GM12864 (cell line): ENCODE measurements at places on chromosomes 1 and 21.

DNA sequence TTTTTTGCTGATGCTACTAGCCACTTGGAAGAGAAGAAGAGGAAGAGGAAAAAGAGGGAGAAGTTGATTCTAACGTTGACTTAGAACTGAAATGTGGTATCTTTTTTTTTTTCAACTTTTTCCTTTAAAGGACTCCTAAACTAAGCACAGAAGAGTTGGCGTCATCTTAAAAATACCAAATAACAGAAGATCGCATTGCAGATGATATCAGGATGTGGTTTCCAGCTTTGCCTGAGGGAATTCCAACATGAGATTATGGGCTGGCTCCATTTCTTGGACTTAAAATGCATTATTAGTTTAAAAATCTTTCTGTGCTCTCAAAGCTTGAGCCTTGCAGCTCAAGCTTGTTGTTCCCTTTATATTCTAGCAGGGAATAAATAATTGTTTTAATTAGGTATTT lies 29.8 kb downstream of the WDR3 start:
- no peak for DNase-seq

DNA sequence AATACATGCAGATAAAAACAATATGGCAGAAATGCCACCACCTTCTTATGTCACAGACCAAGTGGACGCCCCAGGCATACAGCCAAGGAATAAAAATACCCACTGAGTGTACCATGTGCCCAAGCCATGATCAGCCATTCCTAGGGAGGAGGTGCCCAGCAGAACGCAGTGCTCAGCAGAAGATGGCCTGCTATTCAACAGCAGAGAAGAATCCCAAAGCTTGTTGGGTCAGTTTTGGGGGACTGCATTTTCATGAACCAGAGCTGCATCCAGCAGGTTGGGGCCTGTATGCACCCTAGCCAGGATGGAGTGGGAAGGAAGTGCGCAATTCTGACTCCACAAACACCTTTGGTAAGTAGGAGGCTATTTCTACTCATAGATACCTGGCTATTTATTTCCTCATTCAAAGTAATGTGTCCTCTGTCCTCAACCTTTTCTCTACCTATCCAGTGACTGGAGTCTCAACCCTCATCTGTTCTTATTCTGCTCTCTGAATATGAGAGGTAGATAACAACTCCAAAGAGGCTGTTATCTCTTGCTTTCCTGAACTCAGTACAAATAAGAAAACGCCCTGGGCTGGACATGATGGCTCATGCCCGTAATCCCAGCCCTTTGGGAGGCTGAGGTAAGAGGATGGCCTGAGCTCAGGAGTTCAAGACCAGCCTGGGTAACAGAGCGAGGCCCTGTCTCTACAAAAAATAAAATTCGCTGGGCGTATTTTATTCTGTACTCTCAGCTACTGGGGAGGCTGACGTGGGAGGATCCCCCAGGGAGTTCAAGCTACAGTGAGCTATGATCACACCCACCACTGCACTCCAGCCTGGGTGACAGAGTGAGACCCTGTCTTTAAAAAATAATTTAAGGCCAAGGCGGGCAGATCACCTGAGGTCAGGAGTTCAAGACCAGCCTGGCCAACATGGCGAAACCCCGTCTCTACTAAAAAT lies 2.5 kb upstream of the PLEKHM2 start:
- no peak for DNase-seq

DNA sequence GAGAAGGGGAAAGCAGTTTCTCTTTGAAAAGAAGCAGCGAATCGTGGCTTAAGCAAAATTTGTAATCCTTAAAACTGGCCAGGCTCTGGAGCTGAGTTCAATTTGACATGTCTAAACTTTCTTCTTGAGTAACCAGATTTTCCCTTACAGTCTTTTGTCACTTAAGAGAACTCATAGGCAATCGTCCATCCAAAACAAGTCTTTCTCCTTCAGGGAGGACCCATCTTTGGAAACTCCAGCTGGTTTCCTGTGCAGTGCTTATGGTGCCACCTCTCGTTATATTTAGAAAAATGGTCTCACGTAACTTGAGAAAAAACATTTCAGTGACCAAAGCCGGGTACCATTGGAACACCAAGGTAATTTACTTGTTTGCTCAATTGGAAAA lies 1.8 kb upstream of the PTTG1IP start:
- DNase-seq = no peak

- no peak for DNase-seq
Observed at GRCh38 chr1:64839261-64839660, 94.4 kb downstream of the RAVER2 start.

GRCh38 chr1:3914911-3915310 lies 14.8 kb upstream of the C1orf174 start:
- DNase-seq = no peak

DNA sequence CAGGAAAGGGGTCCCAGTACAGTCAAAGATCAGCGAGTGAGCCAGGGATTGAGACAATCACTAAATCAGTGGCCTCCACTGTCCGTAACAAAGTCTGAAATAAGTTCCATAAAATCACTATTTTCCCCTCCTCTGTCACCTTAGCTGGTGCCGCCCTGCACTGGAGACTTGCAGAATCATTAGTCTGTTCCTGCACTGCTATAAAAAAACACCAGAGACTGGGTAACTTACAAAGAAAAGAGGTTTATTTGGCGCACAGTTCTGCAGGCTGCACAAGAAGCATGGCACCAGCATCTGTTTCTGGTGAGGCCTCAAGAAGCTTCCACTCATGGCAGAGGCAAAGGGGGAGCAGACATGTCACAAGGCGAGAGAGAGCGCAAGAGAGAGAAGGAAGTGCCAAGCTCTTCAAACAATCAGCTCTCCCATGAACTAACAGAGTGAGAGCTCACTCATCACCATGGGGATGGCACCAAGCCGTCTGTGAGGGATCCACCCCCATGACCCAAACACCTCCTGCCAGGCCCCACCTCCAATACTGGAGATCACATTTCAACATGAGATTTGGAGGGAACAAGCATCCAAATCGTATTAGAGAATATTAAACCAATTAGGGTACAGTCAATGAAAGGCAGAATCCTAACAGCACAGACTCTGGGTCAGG lies 129.8 kb upstream of the TIAM1 start:
- no peak for DNase-seq

DNA sequence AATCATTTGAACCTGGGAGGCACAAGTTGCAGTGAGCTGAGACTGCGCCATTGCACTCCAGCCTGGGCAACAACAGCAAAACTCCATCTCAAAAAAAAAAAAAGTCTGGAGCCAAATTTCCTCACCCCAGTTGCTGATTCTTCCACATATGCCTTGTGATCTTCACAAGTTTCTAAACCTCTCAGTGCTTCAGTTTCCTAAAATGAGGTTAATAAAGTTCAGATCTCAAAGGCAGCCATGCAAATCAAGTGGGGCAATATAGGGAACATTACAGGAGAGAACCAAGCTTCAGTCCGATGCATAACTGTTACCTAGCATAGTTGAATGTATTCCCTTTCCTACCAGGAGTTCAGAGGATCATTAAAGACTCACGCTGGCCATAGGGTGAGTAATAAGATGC lies 4.8 kb downstream of the ITLN1 start:
- DNase-seq = no peak

DNA sequence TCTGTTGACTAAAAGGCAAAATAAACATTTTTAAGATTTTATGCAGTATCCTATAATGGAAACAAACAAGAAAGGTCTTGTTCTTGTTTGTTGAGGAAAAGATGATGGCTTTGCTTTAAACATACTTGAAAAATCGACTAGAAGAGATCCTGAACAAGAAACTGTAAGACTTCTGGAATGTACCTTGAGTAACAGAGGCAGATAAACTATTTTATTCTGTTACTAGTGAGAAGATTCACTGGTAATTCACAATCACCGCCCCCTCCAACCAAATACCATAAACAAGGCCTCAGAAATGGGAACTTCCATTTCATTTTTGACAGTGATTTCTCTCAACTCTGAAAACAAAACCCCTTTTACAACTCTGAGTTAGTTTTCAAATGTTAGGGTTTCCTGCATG lies 18.1 kb downstream of the TSEN15 start:
- no peak for DNase-seq

- no peak for DNase-seq
Observed at GRCh38 chr1:178477841-178478240, 18.9 kb downstream of the CLEC20A start.

- DNase-seq = no peak
Observed at GRCh38 chr1:161158316-161159010, 837 bp upstream of the USP21 start.

DNA sequence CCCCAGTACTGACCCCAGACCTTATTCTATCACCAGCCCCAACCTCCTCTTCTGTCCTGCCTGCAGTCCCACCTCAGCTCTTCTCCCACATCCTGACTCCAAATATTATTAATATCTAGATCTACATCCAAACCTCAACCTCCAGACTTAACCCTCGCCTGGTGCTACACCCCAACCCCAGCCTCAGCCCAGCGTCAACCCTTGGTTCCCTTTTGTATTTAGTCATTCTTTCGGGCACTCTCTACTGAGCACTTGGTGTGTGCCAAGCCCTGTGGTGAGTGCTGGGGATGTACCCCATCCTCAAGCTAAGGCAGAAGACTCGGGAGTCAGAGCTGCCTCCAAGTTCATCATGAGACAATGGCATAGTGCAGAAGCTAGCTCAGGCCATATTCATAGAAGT lies 1.1 kb downstream of the SHISAL2A start:
- no peak for DNase-seq

DNA sequence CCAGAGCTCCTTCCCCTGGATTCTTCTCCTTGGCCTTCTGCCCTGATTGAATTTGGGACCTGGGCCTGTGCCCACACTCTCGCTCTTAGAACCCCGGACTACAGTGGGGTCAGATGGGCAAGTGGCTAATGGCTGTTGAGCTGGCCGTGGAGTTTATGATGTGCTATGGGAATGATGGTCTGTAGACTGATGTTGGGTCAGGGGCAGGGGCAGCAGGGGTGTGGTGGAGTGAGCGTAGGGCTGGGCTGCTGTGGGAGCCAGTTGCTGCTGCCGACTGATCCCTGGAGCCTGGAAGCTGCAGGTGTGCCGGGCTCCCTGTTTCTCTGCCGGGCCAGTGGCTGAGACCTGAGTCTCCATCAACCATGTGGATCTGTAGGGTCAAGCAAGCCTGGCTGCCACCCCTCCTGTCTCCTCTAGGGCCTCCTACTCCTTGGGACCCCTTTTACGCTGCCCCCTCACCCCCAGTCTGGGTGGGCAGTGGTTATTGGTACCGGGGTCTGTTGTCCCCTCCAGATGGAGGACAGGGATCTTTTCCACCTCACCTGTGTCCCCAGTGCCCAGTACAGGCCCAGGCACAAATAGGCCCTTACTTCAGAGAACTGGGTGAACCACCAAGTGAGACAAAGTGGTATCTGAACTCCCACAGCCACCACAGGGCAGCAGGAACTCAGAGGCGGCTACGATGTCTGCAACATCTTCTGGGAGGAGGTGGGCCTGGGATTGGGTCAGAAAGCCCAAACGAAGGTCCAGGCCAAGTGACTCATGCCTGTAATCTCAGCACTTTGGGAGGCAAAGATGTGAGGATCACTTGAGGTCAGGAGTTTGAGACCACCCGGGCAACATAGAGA lies 5.1 kb downstream of the PODN start:
- DNase-seq = no peak

DNA sequence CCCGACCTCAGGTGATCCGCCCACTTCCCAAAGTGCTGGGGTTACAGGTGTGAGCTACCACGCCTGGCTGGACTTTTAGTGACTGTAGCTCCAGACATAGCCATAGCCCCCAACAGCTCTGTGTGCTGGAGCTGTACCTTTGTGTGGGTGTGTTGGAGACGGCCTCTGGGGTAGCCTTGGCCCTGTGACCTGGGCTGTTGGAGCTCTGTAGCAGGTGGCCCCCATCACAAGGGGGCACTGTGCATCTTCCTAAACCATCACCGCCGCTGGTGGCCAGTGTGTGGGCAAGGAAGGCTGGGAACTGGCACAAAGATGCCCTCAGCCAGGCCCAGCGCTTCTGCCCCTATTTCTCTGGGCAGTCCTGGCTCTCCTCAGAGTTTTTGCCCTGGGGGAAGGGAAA lies 38.4 kb upstream of the FOXO6 start:
- DNase-seq = no peak

DNA sequence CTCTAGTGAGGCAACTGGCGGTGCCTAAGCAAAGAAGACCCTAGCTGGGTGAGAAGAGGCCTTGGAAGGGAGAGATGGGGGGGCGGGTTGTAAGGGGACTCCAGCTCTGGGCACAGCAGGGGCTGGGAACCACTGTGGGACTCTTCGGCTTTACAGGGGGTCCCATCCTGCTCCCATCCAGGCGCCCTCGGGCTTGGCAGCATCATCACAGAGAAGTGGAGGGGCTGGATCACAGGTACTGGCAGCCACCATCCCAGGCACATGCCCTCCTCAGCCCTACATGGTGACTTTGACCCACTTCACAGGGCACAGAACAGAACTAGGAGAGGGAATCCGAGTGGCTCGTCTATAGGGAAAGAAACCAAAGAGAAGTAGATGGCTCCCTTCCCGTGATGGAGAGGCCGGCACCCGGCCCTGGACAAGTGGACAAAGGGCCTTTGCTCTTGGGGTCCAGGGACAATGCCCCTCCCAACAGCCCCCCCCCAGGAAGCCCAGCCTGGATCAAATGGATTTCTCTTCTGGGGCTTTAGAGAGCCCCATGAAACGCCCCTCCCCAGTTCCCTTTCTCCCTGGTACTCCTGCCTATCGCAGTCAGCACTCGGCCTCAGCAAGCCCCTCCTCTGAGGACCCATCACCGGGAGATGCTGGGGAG lies 54.0 kb upstream of the ECE1 start:
- no peak for DNase-seq

- no peak for DNase-seq
Observed at GRCh38 chr21:25952306-25952705, 217.5 kb downstream of the GABPA start.

DNA sequence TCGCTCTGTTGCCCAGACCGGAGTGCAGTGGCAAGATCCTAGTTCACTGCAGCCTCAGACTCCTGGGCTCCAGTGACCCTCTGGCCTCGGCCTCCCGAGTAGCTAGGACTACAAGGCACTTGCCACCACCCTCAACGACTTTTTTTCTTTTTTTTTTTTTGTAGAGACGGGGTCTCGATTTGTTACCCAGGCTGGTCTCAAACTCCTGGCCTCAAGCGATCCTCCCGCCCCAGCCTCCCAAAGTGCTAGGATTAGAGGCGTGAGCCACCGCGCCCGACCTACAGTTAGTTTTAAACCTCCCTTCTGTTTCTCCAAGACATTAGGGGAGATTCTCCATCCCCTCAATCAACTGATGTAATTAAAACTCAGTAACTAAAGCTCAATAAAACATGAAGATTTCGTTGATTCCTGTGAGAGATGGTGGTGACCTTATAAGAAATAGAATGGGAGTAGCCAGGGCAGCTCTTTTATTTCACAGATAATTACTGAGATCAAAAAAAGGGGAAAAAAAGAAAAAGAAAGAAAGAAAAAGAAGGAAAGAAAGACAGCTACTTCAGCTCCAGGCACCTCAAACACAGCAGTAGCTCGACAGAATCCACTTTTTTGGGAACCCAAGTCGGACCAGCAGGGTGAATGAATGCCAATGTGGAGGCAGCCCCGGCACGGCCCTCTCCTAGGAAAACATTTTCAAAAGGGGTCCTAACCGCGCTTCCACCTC lies 598 bp downstream of the GON4L start:
- DNase-seq = no peak
